Right lobe of liver (tissue), 6 donors: ENCODE measurements at places on chromosomes 13 and 19. TPM values are rescaled to one million over a fixed set of nuclear protein-coding genes. Genes with fewer than 3 reads are reported as not detected.

GRCh38 chr19:48644839-48645619, 958 bp downstream of the CA11 start:
- H3K27ac ChIP-seq, result peak overlapping the region; percentile 37
- no peaks in the 10 kb centered on the region for H3K36me3 ChIP-seq
- DNase-seq, result peak; percentile 58
- no peaks in the 10 kb centered on the region for H3K27me3 ChIP-seq

GRCh38 chr13:22505489-22505888, 675.3 kb upstream of the SGCG start:
- H3K4me1 ChIP-seq, result no peaks in the 10 kb centered on the region
- H3K4me3 ChIP-seq, result no peak overlapping the region
- no peaks in the 10 kb centered on the region for H3K36me3 ChIP-seq
- no peaks in the 10 kb centered on the region for H3K27me3 ChIP-seq
- H3K27ac ChIP-seq, result no peak overlapping the region

DNA sequence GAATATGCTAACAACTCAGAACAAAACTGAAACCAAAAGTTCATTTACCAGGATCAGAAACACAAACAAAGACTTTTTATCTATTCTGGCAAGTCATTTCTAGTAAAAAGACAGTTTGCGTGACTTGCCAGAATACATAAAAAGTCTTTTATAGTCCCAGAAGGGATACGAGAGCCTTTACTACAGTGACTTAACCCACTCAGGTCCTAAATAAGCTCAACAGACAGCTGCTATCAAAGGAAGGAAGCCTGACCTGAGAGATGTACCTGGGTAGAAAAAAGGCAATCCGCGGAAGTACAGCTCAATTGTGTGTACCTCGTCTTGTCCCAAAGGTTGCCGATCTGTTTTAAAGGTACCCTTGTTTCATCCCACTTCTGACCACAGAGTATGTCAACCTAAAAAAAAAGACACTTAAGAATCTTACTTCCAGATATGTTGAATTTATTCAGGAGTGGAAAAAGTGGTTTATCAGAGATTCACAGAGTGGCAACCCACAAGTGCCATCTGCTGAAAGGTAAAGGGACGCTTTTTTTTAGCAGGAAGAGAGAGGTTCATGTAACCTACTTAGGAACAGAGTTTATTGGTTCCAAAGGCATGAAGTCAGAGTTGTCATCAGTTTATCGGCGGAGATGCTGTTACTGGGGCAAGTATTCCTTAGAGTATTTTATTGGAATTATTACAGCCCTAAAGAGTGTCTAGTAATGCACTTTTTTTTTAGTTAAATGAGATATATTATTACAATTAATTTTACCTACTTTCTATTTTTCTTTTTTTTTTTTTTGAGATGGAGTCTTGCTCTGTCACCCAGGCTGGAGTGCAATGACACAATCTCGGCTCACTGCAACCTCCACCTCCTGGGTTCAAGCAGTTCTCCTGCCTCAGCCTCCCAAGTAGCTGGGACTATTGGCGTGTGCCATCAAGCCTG, 69.7 kb upstream of the C1QTNF9B start:
- no peak for DNase-seq
- H3K36me3 ChIP-seq, result no peaks in the 10 kb centered on the region
- no peaks in the 10 kb centered on the region for H3K27me3 ChIP-seq
- H3K4me1 ChIP-seq, result no peaks in the 10 kb centered on the region

DNA sequence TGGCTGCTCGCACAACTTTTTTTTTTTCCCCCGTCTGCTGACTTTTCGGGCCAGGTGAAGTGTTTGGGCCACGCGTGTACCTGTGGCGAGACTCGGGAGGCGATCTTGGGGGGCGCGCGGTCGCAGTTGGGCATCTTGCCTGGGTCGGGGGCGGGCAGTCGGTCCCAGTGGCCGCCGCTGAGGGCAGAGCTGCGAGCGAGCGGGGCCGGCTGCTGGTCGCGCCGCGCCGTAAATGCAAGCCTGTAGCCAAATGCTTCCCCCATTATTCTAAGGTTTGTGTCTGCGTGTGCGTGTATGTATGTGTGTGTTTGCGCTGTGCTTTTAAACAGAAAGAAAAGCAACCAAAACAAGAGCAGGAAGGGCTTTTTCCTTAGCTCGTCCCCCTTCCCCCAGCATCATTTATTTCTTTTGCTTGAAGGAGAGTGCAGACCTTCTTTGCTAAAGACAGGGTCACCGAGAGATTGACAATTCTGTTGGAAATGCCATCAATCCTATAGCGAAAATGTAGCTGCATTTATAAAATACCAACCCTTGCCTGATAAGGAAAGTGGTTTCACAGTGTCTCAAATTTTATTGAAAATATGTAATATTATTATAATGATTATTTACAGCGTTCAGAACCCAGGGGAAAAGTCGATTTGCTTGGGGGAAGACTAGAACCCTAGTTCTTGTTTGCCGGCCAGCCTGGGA, 143.2 kb upstream of the ZNF536 start:
- DNase-seq, result no peak
- H3K4me1 ChIP-seq, result no peaks in the 10 kb centered on the region
- H3K27me3 ChIP-seq, result no peaks in the 10 kb centered on the region
- H3K4me3 ChIP-seq, result peak overlapping the region; percentile 10
- H3K27ac ChIP-seq, result no peak overlapping the region

- H3K4me3 ChIP-seq, result no peak overlapping the region
- DNase-seq, result no peak
- no peaks in the 10 kb centered on the region for H3K27me3 ChIP-seq
- no peaks in the 10 kb centered on the region for H3K36me3 ChIP-seq
- no peak overlapping the region for H3K27ac ChIP-seq
These were observed 267.6 kb upstream of the SLITRK6 start for GRCh38 chr13:86066611-86067365.

DNA sequence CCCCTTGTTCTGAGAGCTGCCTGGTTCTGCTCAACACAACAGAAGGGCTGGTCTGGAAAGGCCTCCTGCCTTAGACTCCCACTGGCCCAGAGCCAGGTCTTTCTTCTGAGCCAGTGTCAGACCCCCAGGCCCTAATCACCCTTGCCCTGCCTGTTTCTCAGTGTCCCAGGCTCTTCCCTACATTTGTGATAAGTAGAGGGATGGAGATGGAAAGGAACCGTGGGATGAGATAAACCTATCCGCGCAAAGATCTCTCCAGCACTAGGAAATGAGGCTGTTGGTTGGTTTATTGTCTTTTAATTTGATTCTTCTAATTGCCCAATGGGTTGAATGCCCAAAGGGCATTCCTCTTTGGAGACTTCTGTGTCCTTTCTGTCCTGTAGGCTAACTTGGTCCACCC, 470.0 kb downstream of the TSHZ3 start:
- no peak for DNase-seq
- H3K36me3 ChIP-seq, result no peaks in the 10 kb centered on the region
- no peaks in the 10 kb centered on the region for H3K27me3 ChIP-seq
- H3K4me3 ChIP-seq, result no peak overlapping the region
- H3K4me1 ChIP-seq, result no peaks in the 10 kb centered on the region

DNA sequence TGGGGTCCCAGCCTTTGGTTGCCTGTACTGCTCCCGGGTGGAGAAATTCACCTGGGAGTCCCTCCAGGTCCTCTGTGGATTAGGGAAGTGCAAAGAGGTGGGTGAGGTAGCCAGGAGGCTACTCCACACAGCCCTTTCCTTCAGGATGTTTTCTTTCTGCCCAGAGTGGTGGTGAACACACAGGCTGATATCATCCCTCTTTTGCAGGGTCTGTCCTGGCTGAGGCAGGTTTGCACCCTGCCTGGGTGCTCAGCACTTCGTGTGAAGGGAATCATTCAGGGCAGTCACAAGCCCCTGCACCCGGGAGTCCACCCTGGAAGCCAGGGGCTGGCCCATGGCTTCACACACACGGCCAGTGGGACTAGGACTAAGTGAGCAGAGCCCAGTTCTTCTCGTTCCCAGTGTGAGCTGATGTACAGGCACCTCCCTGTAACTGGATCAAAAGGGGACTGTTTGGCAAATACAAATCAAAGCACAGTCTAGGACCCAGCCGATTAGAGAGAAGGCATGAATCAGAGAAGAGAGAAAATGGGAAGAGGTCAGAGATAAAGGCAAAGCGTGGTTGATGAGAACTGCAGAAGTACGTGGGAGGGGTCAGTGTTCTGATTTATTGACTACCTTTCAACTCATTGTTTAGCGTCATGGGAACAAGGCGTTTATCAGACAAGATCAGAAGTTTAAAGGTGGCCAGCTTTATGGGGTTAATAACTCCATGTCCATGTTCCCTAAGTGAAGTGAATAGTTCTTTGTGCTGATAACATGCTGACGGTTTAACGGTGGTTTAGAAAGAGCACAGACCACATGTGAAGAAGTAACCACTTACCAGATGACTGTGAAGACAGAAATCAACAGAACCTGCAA, 30.4 kb upstream of the SPATA13 start:
- H3K27ac ChIP-seq, result no peak overlapping the region
- no peaks in the 10 kb centered on the region for H3K36me3 ChIP-seq
- H3K4me3 ChIP-seq, result no peak overlapping the region

GRCh38 chr13:106722620-106723019, 154.7 kb upstream of the ARGLU1 start:
- no peak overlapping the region for H3K4me3 ChIP-seq
- no peak for DNase-seq
- H3K4me1 ChIP-seq, result no peaks in the 10 kb centered on the region
- H3K27ac ChIP-seq, result no peak overlapping the region
- no peaks in the 10 kb centered on the region for H3K36me3 ChIP-seq
- H3K27me3 ChIP-seq, result no peaks in the 10 kb centered on the region

- H3K27me3 ChIP-seq, result no peaks in the 10 kb centered on the region
- H3K4me3 ChIP-seq, result no peak overlapping the region
- no peaks in the 10 kb centered on the region for H3K36me3 ChIP-seq
- H3K27ac ChIP-seq, result no peak overlapping the region
- no peak for DNase-seq
These were observed 103.0 kb downstream of the DNAJC15 start for GRCh38 chr13:43126420-43126819.

DNA sequence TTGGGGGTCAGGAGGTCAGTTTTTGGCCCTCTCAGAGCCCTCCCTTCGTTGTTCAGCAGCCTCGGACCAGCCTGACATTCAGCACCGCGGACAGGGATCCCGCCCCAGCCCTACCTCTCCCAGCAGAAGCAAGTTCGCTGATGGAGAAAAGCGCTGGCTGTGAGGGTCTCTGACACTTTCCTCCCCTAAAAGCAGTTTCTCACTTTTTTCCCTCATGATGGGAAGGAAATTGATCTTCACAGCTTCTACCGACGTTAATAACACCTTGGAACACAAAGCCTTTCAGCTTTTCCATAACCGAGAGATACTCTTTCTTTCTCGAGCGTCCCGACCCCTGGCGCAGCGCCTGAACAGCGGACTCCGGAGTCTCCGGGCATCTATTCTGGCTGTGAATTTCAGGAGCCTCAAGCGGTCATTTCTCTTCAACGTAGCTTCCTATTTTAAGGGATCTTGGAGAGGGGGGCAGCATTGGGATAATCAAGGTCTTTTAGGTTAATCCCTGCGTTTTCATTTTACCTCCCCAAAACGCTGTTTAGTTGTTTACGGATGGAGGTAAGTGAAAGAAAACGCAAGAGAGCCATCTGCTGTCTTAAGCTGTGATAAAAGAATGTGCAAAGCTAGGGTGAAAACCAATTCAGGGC, 467.2 kb downstream of the ITGBL1 start:
- no peak overlapping the region for H3K4me3 ChIP-seq
- no peaks in the 10 kb centered on the region for H3K4me1 ChIP-seq
- no peaks in the 10 kb centered on the region for H3K36me3 ChIP-seq
- H3K27ac ChIP-seq, result no peak overlapping the region
- no peak for DNase-seq

SCAF1 gene
- total RNA-seq, result 33.0 TPM

CGB7 gene
- total RNA-seq, result not detected

SMIM44 gene
- not detected for total RNA-seq
